Vagina (tissue), 2 donors: ENCODE measurements at places on chromosomes 12 and 14.

DNA sequence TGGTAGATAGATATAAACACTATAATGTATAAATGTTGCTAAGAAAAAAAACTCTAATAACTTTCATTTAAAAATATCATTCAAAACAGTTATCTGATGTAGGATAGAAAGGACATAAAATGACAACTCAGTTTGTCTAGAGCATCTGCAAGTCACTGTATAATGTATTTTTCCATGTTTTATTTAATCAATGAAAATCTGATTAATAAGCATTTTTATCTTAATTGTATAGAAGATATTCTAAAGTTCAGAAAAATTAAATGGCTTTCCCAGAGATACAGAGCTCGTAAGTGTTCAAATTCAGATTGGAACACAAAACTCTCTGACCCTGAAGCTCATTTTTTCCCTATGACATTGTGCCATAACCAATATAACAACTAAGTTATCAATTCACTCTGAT, 295.9 kb upstream of the DCN start:
- DNase-seq, result no peak

GRCh38 chr14:24060984-24061913, 9.4 kb downstream of the CARMIL3 start:
- DNase-seq, result no peak

GRCh38 chr12:47286676-47287075, 206.9 kb upstream of the AMIGO2 start:
- no peak for DNase-seq

DNA sequence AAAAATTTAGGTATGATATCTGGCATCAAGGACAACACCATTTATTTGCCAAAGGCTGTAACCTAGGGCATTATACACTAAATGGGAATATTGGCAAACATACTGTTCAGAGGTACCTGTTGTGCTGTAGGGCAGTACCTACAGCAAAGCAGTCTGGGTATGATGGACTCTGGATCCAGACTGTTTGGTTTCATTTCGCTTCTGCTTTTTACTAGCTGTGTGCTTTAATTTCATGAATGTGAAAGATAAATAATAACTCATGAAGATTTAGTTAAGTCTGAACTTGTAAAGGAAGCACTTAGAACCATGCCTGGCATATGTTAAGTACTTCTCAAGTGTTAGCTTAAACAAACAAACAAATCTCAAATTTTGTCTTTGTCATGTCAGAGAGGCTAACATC, 17.7 kb upstream of the SLC38A2 start:
- DNase-seq, result no peak

GRCh38 chr12:1837541-1838204, 17.3 kb downstream of the LRTM2 start:
- no peak for DNase-seq

GRCh38 chr12:56010111-56010570, 10.7 kb upstream of the IKZF4 start:
- no peak for DNase-seq

- DNase-seq, result no peak
These were observed at the start of gene PGF for GRCh38 chr14:74955229-74956026. TSS of gene PGF (minus strand) at chr14:74955597. CDS start at chr14:74955242, 355 bp downstream.

DNA sequence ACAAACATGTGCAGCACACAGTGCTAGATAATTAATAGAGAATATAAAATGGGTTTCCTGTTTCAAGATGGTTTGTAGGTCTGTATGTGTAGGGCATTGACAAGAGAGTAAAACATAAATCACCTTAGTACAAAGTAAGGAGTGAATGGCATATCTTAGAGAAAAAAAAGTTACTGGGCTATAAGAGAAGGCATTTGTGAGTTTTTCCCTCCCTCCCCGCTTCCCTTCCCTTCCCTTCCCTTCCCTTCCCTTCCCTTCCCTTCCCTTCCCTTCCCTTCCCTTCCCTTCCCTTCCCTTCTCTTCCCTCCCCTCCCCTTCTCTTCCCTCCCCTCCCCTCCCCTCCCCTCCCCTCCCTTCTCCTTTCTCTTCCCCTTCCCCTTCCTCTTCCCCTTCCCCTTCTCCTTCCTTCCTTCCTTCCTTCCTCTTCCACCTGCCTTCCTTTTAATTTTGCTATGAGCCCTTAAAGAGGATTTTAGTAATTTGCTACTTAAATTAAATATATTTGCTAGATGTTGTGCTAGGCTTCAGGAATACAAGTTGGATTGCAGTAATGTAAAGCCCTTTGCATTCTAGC, 57.1 kb downstream of the LRRK2 start:
- DNase-seq, result no peak

DNA sequence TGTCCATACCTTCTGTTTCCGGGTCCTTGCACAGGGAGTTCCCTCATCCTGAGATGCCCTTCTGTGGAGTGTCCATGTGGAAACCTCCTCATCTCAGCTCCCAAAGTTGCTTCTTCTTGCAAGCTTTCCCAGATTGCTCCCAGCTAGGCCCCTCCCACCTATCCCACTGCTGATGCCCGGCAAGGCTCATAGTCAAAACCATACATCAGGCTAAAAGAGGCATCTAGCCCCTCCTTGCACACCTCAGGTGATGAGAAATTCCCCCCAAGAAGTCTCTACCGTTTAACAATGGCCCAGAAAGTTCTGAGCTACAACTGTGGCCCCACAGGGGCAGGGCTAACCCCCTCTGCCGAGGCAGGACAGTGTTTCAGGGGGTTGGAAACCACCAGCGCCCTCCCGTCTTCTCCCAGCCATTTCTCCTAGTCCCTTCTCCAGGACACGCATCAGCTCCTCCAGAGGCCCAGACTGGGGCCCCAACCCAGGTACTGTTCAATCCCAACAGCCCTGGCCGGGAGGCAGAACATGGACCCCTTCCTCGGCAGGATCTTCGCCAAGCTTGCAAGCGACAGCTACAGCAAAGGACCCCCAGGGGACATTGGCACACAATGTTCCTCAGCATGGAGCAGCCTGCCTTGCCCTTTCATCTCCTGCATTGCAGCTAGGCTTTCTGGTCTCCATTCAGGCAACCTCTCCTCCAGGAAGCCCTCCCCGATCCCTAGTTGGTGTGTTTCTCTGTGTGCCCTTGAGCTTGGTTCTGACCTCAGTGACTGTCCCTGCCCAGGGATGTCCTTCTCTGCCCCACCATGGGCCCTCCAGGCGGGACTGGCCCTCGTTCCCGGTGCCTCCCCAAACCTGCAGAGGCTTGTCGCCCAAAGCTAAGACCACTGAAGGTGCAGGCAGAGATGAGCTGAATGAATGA, 4.5 kb upstream of the BEGAIN start:
- no peak for DNase-seq

DNA sequence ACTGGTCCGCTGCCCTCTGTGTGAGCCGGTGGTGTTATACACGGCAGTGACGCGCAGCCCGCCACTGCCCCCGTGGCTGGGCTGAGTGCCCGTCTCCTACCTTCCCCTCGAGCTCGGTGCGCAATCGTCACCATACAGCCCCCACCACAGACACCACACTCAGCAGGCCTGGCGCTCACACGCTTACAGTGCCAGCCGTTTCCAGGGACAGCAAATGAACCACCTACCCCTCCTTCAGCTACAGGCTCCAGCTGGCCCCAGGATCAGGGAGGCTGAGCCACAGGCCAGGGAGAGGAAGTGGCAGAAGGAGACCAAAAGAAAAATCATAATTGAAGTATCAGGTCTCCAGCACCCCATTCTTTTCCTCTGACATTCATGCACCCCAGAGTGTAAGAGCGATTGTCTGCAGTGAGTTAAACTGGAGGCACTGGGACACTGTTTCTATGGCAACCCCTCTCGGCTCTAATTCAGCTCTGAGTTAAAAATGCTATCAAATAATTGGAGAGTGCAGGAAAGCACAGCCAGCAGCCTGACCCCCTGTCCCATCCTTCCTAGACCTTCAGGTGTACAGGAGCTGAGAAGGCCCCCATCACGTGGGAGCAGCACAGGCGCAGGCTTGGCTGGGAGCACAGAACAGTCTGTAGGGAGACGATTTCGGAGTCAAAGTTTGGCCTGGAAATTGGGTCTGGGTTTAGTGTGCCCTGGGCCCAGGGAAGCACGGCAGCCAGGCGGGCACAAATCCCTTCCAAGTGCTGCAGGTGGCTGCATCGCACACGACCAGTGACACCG, 18.0 kb downstream of the LRTM2 start:
- no peak for DNase-seq
